ENCODE measurements at places on chromosomes 12 and 14.

DNA sequence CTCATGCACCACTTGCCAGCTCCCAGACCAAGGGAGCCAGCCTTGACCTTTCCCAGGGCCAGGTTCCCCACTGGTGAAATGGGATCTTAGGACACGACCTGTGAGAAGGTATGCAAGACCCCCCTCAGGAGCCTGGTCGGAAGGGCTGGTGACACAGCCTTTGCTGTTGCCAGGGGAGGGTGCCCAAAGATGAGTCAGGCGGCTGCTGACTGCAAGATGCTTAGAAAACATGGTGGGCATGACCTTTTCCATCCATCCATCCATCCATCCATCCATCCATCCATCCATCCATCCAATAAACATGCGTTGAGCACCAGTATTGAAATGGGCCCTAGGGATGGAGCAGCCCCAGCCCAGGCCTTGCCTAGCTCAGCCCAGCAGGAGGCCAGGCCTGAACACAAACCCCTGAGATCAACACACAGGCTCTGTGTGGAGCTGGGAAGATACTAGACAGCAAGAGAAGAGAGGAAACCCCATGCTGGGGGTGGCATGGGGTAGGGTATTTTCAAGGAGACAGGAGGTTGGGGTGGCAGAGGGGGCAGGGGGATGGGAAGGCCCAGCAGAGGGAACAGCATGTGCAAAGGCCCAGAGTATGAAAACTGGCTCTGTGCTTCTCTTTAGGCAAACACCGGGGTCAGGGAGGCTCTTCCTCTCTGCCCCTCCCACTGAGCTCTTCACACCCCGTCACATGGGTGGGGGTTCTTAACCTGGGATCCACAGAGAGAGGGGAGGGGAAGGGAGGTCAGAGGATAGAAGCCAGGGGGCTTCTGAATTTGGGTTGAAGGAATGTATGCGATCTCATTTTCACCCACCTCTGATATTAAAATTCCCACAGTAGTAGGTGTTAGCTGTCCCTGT is 26.2 kb upstream of the YY1 start:
- no peak for DNase-seq

DNA sequence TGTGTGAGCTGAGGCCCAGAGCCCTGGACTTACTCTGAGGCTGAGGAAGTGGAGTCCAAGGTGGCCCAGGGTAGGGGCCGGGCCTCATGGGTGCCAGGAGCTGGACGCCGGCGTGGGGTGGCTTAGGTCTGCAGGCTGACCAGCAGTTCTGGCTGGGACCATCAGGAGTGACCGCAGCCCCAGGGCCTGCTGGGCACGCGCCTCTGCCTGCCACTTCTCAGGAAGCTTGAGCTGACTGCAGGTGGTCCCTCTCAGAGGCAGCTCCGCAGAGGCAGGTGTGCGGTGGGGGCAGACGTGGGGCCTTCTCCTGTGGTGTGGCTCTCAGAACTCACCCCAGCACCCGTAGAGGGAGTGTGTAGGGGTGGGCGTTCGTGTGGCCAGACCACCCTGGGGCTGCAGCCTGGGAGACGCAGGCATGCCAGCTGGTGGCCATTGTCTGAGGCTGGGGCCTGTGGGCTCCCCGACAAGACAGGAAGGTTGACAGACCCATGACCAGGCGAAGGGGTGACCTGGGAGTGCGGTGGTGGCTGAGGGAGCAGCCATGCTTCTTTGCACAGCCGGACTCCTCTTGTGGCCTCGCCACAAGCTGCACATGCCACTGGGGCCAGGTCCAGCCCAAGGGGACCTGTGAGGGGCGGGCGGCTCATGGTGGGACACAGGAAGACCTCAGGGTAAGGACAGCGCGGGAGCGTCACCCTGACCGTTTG is 40.0 kb upstream of the TEX22 start:
- no peak for DNase-seq

DNA sequence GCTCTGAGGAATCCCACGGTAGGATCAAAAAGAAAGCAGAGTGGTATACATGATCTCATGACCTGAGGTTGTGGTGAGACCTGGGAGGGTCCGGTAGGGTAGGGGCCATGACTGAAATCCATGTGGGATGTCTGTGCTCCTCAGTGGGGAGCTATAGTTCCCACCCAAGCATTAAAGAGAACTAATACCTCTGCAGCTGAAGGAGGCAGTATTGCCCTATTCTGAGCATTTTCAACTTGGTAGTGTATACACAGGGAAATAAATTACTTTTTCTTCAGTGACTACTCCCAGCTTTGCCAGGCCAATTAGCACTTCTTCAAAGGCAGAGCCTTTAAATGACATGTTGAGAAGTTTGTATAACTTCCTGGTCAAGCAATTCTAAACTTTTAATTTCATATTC is 613.8 kb downstream of the KCNH5 start:
- no peak for DNase-seq

DNA sequence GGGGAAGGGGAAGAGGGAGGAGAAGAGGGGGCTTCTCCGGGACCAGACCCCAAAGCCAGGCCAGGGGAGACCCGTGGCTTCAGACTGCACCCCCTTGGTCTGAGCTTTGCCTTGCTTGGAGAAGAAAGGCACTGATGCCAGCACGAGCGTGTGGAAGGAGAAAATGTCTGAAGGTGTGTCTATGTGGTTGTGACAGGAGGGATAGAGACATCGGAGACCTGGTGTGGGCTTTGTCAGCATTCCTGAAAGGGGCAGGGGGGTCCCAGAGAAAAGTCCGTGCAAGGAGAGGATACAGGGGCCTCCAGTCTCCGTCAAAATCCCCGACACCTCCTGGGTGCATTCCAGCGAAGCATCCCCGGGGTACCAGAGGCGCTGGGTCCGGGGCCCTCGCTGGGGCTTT is 139.0 kb upstream of the LHX5 start:
- DNase-seq, result no peak

GRCh38 chr14:71551291-71551950 is 380.8 kb upstream of the RGS6 start:
- no peak for DNase-seq

GRCh38 chr12:12999959-13000615 is at the start of gene HEBP1:
HEBP1 (minus strand) TSS chr12:13000265; CDS start chr12:13000114, 151 bp downstream.
- peak; percentile 75 for DNase-seq

GRCh38 chr14:64421166-64421565 is 33.0 kb downstream of the MTHFD1 start:
- no peak for DNase-seq

DNA sequence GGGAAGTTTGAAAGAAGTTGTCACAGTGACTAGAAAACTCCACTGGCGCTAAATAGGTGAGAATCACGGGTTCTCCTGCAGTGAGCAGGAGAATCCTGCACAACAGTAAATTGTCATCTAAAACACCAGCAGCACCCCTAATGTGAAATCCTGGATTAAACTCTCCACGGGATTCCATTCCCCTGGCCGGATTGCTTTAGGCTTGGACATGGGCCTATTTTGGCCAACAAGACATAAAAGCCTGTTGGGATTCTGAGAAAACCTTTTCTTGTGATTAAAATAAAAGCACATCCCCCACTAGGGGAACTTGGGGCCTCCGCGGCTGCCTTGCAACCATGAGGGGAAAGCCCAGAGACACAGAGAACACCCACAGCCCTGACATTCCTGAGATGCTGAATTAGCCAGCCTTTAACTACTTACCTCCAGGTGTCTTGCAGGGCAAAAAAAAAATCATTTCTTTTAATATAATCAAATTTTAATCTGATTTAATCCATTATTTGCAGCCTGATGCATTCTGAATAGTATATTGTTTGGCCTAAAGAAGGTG is 21.0 kb upstream of the TSPAN11 start:
- DNase-seq, result no peak

GRCh38 chr12:9721394-9722092 is 11.4 kb downstream of the CLECL1 start:
- DNase-seq, result no peak

- no peak for DNase-seq
Measured at GRCh38 chr12:50032854-50033581, 7.7 kb upstream of the RACGAP1 start.

DNA sequence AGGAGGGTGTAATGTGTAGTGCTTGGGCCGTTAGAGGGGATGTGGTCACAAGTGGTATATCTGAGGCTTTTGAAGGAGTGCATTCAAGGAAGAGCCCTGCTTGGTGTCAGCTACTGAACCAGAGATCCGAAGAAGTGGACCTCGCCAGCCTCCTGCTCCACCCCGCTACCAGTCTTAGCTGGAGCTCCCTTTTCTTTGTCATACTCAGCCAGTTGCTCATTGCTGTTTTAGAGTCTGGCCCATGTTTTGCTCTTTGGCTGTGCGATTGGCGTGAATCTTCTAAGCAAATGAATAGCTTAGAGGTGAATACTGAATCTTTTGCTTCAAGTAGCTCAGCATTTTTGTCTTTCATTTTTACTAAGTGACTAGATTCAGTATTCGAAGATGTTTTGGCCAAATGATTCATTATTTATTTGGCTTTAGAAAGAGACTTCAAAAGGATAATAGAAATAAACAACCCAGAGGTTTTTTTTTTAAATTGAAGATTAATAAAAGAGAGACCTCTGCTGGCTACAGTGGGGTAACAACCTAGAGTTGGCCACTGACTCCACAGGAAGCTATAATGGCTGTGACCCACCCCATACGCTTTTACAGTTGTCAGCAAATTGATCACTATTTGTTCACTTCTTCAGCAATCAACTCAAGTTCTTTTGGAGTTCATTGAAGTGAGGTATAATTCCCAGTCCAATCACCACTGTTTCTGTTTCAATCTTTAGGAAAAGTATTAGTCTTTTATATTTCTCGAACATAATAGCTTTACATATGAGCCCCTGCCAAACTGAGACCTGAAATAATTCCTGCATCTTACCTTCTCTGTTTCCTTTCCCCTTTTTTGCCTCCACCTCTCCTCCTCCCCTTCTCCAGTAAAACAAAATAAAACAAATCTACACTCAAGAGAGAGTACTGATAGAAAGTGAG is 19.9 kb downstream of the CDKN1B start:
- DNase-seq, result no peak

- DNase-seq, result peak; percentile 4
Measured at GRCh38 chr12:12070674-12071656, at the start of gene BCL2L14. BCL2L14 (plus strand) TSS chr12:12070939; CDS start chr12:12079306, 8,367 bp downstream.

DNA sequence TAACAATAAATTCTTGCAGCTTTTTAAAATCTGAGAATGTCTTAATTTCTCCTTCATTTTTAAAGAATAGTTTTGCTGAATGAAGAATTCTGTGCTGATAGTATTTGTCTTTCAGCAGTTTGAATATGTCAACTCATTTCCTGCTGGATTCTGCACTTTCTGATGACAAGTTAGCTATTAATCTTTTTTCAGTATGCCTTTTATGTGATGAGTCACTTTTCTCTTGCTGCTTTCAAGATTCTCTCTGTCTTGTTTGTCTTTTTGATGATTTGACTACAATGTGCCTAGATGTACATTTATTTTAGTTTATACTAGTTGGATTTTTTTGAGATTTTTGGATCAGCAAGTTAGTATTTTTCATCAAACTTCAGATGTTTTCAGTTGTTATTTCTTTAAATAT is 87.9 kb upstream of the AVPR1A start:
- no peak for DNase-seq

DNA sequence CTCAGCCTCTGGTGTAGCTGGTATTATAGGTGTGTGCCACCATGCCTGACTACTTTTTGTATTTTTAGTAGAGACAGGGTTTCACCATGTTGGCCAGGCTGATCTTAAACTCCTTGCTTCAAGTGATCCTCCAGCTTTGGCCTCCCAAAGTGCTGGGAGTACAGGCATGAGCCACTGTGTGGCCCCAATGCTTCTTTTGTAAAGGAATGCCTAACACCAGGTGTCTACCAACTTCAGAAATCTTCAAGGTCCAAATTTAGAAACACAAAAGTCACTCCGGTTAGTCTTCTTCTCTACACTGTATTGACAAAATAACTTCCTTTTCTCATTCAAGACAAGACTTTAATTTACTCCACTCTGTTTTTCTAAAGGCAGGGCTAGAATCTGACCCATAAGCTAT is 188.7 kb downstream of the PRKD1 start:
- no peak for DNase-seq

DNA sequence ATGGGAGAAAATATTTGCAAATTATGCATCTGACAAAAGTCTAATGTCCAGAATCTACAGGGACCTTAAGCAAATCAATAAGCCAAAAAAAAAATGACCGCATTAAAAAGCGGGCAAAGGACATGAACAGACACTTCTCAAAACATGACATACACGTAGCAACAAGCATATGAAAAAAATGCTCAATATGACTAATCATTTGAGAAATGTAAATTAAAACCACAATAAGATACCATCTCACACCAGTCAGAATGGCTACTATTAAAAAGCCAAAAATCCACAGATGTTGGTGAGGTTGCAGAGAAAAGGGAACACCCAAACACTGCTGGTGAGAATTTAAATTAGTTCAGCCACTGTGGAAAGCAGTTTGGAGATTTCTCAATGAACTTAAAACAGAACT is 16.1 kb downstream of the PAWR start:
- DNase-seq, result no peak

- DNase-seq, result no peak
Measured at GRCh38 chr12:15919418-15919817, 8.3 kb downstream of the DERA start.

- DNase-seq, result no peak
Measured at GRCh38 chr14:93317210-93317874, 15.5 kb downstream of the BTBD7 start.

DNA sequence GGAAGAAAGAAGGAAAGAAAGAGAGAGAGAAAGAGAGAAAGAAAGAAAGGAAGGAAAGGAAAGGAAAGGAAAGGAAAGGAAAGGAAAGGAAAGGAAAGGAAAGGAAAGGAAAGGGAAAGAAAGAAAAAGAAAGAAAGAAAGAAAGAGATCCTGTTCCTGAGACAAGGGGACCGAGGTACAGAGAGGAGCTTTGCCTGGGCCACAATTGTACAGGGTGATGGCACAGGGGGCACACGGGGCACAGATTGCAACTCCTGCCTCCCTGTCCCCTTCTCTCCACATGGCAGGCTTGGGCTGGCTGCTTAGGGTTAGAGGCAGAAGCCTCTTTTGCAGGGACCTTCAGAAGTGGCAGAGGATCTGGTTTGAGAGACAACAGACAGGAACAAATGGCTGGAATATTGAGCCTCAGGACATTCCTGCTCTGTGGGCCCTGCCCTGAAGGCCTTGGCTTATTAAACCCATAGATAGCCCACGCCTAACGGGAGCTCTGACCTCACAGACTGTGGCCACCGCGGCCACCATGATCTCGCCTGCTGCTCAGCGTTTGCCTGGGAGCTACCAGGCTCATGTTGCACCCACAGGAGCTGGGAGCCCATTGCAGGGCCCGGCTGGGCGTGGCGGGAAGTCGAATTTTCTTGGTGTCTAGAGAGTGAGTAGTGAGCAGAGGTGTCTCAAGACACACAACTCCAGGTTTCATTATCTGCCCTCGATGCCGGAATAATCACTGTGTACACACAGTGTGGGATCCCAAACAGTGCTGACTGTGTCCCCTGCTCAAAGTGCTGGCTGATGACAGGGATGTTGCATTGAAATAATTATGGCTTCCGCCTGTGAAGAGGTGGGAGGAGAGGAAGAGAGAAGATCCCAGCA is 147.9 kb upstream of the NCOR2 start:
- DNase-seq, result no peak
